ENCODE measurements at places on chromosomes 16 and 17.

GRCh38 chr17:50355701-50356341 lies 9.9 kb downstream of the XYLT2 start:
- no peak for DNase-seq

DNA sequence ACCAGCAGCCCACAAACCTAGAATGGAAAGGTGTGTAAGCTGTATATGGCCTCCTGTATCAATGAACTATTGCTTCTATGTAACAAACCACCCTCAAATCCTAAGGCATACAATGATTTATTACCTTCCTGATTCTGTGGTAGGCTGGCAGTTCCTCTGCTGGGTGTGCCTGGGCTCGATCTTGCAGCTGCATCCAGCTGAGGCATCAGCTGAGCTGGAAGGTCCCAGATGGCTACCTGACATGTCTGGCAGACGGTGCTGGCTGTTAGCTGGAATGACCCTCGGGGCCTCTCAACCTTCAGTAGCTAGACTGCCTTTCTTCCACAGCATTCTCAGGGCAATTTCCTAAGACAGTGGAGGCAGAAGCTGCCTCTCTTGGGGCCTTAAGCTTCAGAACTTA lies 152.7 kb downstream of the RAB11FIP4 start:
- DNase-seq: no peak

GRCh38 chr17:56679777-56680422 lies 86.4 kb downstream of the NOG start:
- DNase-seq: no peak

DNA sequence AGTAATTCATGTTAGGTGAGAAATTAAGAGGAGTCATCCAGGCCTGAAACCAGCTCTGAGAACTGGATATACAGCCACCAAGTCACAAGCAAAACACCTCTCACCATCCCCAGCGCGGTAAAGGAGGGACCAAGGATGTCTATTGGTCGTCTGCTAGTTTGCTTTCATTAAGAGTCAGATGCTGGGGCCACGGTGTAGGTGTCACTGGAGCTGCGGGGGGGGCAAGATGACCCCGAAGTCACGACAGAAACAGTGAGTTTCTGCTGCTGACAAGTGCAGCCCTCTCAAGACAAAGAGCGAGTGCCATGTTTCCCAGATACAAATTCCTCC lies 790 bp downstream of the NCBP3 start:
- no peak for DNase-seq

DNA sequence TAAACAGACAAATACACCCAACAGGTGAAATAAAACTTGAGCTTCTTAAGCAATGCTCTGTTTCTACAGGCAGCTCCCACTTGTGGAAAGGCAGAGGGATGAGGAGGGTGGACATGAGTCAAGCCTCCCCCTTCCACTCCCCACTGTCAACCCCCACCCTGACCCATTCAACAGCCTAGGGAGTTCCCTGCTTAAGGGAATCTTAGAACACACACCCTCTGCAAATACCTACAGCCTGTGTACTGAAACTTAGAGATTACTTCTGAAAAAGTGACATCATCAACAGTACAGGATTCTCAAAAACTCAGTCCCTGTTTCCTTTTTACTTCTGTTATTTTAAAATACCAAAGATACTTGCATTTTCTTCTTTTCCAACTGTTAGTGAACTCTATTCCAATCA lies 345.4 kb downstream of the SOX9 start:
- peak; percentile 2 for DNase-seq

DNA sequence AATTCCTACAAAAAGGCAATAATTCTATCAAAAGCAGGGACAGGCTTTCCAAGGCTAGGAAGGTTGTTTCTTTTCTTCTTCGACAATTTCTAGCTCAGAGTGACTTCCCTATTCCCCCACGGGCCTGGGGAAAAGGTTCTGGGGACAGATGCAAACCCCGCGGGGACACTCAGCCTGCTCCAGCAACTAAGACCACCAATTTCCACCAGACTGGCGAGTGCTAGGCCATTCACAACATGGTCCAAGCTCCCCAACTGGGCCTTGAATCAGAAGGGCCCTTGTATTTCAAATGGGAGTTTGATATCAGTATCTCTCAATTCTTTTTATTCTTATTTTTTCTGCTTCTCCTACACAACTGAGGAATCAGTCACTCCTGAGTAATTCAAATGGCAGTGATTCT lies 86.7 kb downstream of the USP31 start:
- no peak for DNase-seq

- no peak for DNase-seq
These were observed 10.8 kb upstream of the ASB16 start for GRCh38 chr17:44159519-44160210.

GRCh38 chr17:46818316-46818928 lies at the start of gene WNT3:
Gene WNT3, minus strand, starts transcription at chr17:46818692. Its CDS starts 95 bp downstream, at chr17:46818597.
- DNase-seq: no peak

GRCh38 chr17:32970281-32970680 lies 21.4 kb upstream of the SPACA3 start:
- no peak for DNase-seq

DNA sequence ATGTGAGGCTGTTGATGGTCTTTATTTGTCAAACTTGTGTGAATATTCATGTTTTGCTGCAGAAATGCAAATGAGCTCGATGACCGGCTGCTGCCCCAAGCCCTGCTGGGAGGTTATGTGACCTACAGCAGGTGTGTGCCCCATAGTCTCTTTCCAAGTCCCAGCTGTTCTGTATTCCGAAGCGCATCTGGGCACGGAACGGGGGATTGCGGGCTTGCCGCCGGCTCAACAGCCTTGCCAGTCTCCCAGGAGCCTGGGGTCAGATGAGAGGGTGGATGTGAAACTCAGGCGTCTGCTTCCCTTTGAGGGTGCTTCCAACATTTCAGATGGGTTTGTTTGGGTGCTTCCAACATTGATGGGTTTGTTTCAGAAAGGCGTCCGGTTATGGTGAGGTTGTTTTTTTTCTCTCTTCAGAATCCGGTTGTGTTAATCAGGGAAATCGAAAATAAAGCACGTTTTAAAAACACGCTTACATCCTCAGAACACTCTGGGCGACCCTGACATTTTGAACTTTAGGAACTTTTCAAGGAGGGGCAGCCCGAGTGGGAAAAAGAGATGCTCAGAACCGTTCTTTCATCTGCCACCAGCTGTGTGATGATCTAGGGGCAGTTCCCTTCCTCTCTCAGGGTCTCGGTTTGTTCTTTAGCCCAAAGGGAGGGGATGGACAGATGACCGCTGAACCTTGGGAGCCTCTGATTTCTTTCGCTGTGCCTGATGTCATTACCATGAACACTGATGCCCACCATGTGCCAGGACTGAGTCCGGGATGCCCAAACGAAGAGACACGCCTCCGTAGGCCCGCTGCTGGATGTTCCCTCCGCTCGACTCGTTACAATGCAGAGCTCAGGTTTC lies 47.8 kb upstream of the AMZ2 start:
- no peak for DNase-seq

- peak; percentile 18 for DNase-seq
These were observed 194.7 kb upstream of the KIF2B start for GRCh38 chr17:53628011-53628410.

- DNase-seq: no peak
These were observed 20.4 kb upstream of the ADAM11 start for GRCh38 chr17:44738214-44738906.

GRCh38 chr17:76152591-76152990 lies 11.5 kb upstream of the FOXJ1 start:
- DNase-seq: no peak

DNA sequence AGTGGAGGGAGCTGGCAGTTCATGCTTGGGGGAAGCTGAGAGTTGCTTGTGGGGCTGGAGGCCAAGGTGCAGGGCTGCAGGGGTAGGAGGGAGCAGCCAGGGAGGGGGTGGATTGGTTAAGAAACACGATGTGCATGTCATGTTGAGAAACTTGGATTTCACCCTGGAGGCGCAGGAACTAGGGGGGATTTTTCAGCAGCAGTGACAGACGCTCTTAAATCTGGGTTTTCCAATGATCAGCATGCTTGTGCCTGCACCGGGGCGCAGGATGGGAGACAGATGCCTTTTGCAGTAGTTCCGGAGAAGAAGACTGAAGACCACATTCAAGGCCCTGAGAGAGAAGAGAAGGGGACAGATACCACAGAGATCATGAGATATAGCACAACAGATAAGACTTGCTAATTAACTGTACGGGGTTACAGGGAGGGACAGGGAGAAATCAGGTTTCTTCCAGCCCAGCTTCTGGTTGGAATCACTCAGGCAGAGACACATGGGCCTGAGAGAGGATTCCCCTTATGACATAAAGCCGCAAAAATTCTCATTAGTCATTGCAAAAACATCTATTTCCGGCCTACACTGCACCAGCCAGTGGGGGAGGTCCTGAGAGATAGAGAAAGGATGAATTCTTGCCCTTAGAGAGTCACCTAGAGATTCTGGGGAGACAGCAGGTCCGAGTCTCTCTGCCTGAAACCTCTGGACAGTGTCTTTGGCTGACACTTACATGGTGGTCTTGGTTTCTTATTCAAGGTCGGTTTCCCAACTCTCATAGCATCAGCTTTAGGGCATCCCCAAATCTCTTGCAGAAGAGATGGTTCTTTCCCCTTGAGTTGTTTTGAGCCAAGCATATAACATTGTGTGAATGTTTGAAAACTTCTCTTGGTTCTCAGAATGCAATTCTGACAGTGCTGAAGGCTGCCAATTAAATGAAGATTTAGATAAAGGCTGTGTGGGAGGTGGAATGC lies 27.1 kb downstream of the CDH13 start:
- DNase-seq: peak; percentile 75

GRCh38 chr17:46023783-46024388 lies 24.8 kb downstream of the STH start:
- no peak for DNase-seq

GRCh38 chr16:12349936-12350850 lies 373.7 kb downstream of the SNX29 start:
- no peak for DNase-seq

DNA sequence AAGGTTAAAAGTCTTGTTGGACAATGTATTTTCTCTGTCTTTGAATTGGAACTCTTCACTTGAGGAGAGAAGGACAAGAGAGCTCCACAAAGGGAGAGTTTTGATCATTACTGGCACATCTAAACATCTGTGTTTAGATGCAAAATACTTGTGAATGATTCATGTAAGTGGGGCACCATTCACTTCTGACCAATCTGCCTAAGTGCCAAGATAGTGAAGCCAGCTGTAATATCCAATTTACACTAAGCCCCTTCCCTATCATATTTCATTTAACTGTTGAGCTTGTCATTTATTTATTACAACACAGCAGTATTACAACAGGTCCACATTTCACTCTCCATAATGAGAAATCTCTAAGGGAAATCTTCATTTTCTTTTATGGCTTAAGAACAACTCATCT lies 832.3 kb upstream of the GOT2 start:
- DNase-seq: peak; percentile 75

- DNase-seq: no peak
These were observed 81.3 kb downstream of the HIC1 start for GRCh38 chr17:2136241-2136640.

GRCh38 chr16:568401-569258 lies 1.1 kb upstream of the PIGQ start:
- DNase-seq: no peak

- DNase-seq: peak; percentile 30
These were observed 7.9 kb upstream of the SOST start for GRCh38 chr17:43766413-43767052.

- DNase-seq: no peak
These were observed 26.4 kb upstream of the RPL38 start for GRCh38 chr17:74177018-74177450.

- DNase-seq: no peak
These were observed 435.0 kb downstream of the MAF start for GRCh38 chr16:79165506-79165905.

- DNase-seq: peak; percentile 44
These were observed 33.0 kb upstream of the PMP22 start for GRCh38 chr17:15298176-15298575.

- no peak for DNase-seq
These were observed 1029.6 kb downstream of the CDH11 start for GRCh38 chr16:64092271-64092670.

DNA sequence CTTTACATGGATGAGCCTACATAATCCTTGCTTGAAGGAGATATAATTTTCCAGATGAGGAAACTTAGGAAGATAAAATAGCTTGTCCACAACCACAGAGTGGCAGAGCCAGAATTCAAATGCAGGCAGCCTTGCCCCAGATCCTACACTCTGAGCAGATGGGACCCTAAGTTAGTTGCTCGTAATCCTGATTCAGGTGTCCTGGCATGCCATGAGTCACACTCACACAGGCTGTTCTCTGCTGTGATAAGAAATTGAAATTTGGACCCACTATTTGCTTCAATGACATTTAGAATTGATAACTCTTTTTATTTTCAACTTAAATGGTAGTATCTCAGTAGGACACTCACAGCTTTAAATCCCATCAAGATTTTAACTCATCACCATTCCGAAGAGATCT lies 150.7 kb upstream of the CACNG5 start:
- no peak for DNase-seq

GRCh38 chr16:56657555-56658326 lies at the start of gene MT1F:
Gene MT1F, plus strand, starts transcription at chr16:56657959. Its CDS starts 100 bp downstream, at chr16:56658059.
- no peak for DNase-seq

DNA sequence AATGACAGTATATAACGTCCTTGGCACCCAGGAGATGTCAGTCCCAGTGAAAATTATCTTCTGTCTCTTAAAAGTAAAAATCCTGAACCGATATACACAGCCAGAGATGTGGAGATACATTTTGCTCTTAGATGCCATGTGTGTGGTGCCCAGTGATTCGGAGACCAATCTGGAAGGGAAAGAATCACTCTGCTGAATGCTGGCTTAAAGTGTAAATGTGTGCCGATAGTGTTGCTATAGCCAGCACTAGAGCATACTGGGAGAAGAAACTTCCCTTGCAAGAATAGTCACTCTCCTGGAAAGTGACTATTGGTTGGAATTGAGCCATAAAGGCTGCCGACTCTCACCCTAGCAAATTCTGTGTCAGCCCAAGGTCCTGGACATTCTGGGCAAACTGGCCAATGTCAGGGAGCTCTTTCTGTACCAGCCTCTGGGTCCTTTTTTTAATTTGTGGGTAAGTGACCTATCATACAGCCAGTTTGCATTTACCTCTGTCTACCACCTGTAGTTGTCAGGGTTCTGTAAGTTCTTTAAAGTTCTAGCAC lies 44.2 kb upstream of the HNF1B start:
- DNase-seq: no peak

DNA sequence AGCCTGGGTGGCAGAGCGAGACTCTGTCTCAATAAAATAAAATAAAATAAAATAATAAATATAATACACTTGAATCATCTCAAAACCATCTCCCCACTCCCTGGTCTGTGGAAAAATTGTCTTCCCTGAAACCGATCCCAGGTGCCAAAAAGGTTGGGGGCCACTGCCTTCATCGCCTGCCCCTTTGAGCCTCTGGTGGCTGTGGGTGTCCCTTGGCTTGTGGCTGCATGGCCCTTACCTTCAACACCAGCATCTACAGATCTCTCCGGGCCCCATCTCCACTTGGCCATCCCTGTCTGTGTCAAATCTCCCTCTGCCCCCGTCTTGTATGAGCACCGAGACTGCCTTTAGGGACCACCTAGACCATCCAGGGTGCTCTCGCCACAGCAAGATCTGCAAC lies 177.3 kb downstream of the SEC14L1 start:
- no peak for DNase-seq

DNA sequence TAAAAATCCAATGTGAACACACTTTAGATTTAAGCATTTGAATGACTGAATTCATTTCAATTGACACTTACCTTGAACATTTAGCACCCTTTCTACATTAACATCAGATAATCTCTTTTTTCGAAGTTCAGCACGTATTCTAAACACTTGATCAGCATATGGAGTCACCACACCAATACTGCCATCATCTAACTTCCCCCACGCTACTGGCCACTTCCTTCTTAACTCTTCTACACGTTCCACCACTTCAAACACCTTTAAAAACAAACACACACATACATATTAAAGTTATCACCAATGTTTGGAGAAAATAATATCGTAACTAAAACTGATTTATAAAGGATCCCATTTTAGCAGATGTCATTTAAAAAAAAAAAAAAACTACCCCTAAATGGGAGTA lies 93.5 kb downstream of the CACNG1 start:
- no peak for DNase-seq
